ENCODE measurements at places on chromosomes 2 and 18.

DNA sequence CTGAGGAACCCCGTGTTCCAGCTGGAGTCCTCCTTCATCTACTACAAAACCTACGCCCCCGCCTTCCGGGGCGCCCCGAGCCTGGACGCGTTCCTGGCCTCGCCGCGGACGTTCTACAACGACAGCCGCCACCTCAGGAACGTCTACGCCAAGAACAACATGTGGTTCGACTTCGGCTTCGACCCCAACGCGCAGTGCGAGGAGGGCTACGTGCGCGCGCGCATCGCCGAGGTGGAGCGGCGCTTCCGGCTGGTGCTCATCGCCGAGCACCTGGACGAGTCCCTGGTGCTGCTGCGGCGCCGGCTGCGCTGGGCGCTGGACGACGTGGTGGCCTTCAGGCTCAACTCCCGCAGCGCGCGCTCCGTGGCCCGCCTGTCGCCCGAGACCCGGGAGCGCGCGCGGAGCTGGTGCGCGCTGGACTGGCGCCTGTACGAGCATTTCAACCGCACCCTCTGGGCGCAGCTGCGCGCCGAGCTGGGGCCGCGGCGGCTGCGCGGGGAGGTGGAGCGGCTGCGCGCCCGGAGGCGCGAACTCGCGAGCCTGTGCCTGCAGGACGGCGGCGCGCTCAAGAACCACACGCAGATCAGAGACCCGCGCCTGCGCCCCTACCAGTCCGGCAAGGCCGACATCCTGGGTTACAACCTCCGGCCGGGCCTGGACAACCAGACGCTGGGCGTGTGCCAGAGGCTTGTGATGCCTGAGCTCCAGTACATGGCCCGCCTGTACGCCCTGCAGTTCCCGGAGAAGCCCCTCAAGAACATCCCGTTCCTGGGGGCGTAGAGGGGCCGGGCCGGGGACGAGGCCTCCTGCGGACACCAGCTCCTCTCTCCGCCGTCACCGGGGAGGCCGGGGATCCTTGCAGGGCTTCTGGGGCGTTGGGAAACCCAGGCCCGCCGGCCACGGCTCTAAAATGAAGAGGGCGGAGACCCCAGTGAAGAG, 5.3 kb upstream of the NEU4 start:
- DNase-seq: peak; percentile 80

GRCh38 chr2:216584112-216584511, 49.1 kb upstream of the IGFBP2 start:
- DNase-seq: no peak

- no peak for DNase-seq
These were observed 177.7 kb downstream of the INSIG2 start for GRCh38 chr2:118265873-118266455.

- DNase-seq: no peak
These were observed 15.0 kb upstream of the EIF2AK3 start for GRCh38 chr2:88642278-88642677.

- no peak for DNase-seq
These were observed 203.0 kb downstream of the TNS1 start for GRCh38 chr2:217799563-217800432.

GRCh38 chr2:196329959-196330358, 158.6 kb upstream of the STK17B start:
- DNase-seq: peak; percentile 47

GRCh38 chr2:233375490-233376314, 21.4 kb downstream of the DGKD start:
- no peak for DNase-seq

DNA sequence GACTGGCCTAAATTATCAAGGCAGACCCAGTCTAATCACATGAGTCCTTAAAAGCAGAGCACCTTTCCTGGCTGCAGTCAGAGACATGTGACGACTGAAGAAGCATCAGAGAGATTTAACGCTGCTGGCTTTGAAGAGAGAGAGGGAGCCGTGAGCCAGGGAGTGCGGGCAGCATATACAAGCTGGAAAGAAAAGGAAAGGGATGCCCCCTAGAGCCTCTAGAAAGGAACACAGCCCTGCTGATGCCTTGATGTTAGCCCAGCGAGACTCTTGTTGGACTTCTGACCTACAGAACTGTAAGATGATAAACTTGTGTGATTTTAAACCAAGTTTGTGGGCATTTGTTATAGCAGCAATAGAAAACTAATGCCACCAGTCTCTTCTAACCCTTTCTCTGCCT, 58.1 kb downstream of the HEATR5B start:
- peak; percentile 33 for DNase-seq

- DNase-seq: no peak
These were observed 700.2 kb downstream of the EPHA4 start for GRCh38 chr2:220871909-220872308.

DNA sequence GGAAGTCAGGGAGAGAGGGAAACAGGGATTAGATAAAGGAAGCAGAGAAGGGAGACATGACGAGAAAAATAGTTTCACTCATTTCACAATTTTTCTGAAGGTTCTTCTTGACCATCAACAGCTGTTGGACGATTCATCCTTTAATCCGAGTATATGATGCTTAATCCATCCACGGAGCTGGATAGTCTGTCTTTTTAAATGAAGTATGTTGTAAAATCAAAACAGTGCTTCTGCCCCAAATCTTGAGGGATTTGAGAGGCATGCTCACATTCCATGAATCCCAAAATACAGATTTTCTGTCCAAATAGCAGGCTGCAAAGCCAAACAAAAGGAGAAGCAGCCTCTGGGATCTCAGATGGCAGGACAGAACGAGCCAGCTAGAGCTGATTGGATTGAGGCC, 47.5 kb downstream of the EPAS1 start:
- no peak for DNase-seq

GRCh38 chr2:156756516-156756915, 320.3 kb downstream of the GPD2 start:
- no peak for DNase-seq

GRCh38 chr18:66560094-66560493, 43.8 kb downstream of the CDH19 start:
- DNase-seq: peak; percentile 92

GRCh38 chr2:12819103-12819475, 102.4 kb downstream of the TRIB2 start:
- DNase-seq: no peak

DNA sequence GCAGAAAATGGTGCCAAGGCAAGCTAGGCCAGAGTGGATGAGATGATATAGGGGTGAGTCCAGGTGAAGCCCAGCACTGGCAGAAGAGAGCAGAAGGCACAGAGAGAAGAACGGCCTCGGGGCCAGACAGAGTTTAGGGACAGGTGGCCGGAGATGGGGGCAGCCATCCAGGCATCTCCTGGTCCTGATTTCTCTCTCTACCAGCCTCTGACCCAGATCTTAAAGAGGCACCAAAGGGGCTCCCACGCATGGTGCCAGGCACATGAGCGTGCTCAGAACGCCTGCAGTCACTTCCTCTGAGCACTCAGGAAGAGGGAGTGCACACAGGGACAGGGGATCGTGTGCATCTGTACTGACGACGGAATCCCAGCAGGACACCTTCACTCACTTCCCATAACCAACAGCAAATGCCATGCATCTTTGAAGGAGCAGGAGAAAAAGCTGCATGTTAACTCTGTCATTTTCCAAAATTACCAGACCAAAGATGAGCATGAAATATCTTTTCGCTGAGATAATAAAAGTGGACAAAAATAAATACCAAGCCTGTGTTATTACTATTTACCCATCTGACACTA, 427.8 kb upstream of the MYT1L start:
- DNase-seq: peak; percentile 11

DNA sequence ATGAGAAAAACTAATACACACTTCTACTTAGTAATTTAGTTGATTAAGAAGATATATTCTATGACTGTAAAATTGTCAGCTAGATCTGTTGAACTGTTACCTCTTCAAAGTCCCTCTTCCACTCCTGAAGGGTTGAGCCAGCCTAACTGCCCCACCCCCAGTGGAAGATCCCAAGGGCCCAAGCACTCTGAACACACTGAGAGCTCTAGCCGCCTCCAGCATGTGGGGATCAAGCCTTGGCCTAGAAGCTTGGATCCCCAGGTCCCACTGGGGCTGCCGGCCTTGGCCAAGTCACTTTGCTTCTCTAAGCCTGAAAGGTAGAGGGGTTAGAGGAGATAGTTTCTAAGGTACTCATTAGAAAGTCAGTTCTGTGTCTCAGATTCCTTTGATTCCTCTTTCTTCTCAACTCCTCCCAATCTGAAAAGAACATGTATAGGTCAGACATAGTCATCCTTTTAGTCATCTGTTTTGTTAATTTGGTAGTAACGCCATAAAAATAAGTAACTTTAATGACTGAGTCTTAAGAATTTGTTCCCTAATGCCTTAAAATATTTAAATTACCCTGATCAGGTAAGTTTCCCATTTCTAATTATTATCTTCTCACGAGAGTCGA, 5.6 kb downstream of the CPSF3 start:
- DNase-seq: no peak

- no peak for DNase-seq
These were observed 120.8 kb downstream of the OSBPL6 start for GRCh38 chr2:178315078-178315477.

- no peak for DNase-seq
These were observed 96.5 kb downstream of the XIRP2 start for GRCh38 chr2:166984797-166985196.

- DNase-seq: no peak
These were observed 22.5 kb upstream of the RAB31 start for GRCh38 chr18:9685615-9685890.

DNA sequence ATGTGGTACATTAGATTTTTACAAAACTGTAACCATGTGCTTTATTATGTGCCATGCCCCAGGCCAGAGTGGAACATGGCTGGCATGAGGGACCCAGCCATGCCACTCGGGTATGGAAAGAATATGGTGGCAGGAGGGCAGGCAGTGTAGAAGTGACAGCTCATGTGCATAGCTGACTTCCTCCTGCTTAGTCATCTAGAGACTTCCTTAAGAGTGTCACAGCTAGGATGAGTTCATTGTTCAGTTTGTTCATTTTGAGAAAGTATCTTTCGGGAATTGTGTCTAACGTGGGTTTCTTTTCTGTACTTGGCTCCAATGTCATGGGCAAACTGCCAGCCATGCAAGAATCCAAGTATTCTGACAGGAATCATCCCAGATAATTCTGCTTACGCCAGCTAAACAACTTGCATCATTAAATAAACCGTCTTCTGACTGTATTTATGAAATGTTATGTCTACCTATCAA, 94.3 kb upstream of the ITGB6 start:
- no peak for DNase-seq

DNA sequence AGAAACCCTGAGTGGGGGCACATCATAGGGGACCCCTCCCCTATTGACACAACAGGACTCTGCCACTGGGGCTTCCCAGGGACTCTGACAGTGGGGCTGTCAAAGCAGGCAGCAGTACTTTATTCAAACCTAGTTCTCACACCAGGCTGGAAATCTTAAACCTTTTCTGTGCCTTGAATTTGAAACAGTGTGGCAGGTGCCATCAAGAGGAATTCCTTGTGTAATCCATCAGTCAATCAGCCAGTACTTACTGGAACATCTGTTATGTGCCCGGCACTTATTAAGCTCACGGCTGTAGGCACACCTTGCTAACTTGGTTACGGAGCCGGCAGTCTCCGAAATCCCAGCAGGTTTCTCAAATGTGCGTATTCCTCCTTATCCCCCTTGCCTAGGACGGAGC, 12.0 kb downstream of the GLI2 start:
- DNase-seq: no peak

DNA sequence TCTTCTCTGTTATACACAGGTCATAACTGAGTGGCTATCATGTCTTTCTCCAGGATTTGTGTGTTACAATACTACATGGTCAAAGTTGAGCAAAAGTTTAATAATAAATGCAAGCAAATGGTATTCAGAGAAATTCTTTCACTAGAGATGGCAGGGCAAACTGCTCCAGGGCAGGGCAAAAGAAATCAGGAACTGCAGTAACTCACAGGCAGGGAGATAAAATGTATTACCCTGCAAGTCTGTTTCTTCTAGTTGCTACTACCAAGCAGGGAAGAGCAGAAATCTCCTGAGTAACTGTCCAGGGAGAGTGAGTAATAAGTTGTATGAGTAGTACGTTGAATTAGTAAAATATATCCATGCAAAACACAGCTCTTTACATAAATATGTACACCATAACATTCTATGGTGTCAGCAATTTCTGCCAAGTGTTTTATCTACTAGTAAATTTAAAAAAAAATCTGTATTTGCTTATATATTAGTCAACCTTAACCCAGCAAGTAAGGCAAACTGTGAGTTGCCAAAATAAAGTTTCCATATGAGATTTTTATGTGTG, 404.1 kb downstream of the ZEB2 start:
- no peak for DNase-seq

GRCh38 chr2:149799013-149799705, 211.6 kb upstream of the MMADHC start:
- peak; percentile 31 for DNase-seq

GRCh38 chr2:197559681-197560080, 43.8 kb downstream of the MOB4 start:
- no peak for DNase-seq

GRCh38 chr2:114034742-114035141, 144.9 kb downstream of the ACTR3 start:
- DNase-seq: no peak

DNA sequence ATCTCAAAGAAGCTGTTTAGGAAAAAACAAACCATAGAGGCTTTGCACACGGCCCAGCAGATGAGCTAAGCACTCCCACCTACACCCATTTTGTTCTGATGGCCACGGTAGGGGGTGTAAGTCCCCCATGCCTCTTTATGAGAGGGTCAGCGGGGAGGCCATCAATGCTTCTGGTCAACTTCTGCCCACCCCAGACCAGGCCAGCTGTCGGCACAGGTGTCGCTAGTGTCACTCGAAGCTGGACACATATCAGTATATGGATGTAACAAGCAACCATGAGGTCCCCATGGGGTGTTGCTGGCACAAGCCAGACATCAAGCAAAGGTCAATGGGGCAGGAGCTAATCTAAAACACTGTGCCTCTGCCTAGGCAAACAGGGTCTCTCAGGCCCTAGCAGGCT, 23.7 kb upstream of the SLC35F6 start:
- no peak for DNase-seq

DNA sequence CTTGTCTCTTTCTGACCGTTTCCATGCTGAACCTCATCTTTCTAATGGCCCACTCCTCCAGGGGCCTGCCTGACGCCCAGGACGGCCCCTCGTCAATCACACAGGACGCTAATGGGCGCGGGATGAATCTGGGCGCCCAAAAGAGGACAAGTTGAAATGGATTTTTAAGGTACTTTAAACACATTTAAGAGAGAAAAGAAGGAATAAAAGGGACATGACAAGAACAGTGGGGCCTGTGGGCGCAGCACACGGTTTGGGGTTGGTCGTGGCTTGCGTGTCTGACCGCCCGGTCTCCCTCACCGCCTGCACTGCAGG, 607 bp upstream of the UBE2F start:
- DNase-seq: no peak

- DNase-seq: no peak
These were observed 30.3 kb upstream of the ZSWIM2 start for GRCh38 chr2:186879312-186879711.

DNA sequence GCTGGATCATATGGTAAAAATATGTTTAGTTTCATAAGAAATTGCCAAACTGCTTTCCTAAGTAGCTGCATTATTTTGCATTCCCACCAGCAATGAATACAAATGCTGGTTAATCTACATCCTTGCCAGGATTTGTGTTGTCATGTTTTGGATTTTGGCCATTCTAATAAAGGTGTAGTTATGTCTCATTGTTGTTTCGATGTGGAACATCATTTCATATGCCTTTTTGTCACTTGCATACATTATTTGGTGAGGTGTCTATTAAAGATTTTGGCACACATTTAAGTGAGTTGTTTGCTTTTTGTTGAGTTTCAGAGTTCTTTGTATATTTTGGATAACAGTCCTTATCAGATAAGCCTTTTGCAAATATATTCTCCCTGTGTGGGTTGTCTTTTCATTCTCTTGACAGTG, 299.2 kb upstream of the TFPI start:
- no peak for DNase-seq
